ENCODE measurements at places on chromosomes 1 and 21.

- no peak for DNase-seq
Observed at GRCh38 chr1:91546301-91546581, 45.6 kb downstream of the CDC7 start.

GRCh38 chr1:160256396-160257046, 5.8 kb downstream of the DCAF8 start:
- DNase-seq = no peak

DNA sequence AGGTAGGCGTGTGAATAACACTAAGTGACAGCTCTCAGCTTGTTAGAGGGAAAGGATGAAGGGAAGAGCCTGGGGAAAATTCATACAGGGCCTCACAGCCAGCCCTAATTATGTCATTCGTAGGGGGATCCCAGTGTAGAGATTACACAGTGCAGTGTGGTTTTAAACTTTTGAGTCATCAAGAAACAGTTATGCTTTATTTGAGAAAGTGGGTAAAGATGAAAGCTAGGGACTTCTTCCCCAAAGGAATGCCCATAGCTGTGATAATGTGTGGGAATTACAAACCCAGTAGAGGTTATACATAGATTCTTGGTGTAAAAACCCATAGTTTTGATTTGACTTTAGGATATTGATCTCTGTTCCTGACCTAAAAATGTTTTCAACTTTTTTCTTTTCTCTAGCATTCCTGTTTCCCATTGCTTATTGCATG, 1.9 kb downstream of the TTF2 start:
- peak; percentile 51 for DNase-seq

- no peak for DNase-seq
Observed at GRCh38 chr1:17605582-17606344, 66.3 kb downstream of the ARHGEF10L start.

DNA sequence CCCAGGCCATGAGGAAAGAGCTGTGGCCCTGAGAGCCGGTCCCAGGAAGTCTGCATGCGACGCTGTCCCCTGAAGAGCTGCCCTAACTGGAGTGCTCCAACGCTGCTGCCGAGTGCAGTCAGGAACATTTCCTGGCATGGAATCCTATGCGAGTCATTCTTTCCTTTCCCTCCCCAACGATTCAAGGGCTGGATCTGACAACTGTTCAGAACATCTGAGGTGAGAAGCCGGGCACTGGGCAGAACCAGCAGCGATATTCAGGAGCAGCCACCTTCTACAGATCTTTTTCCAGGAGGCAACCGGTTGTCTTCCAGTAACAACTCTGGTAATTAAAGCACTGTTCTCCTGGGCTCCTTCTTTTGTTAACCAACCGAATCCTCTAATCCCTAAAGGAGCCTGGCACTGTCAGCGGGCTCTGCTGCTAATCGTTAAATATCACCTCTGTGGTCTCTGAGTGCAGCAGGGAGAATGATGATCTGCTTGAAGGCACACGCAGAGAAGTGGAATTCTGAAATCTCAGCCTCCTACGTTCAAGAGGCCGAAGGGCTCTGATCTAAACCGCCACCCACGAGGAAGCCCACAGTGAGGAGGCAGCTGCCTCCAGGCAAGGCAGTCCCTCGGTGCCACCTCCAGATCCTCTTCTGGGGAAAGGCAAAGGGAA, 55.8 kb downstream of the SLC45A1 start:
- no peak for DNase-seq

- DNase-seq = no peak
Observed at GRCh38 chr1:40663324-40664166, 1.9 kb downstream of the RIMS3 start.

DNA sequence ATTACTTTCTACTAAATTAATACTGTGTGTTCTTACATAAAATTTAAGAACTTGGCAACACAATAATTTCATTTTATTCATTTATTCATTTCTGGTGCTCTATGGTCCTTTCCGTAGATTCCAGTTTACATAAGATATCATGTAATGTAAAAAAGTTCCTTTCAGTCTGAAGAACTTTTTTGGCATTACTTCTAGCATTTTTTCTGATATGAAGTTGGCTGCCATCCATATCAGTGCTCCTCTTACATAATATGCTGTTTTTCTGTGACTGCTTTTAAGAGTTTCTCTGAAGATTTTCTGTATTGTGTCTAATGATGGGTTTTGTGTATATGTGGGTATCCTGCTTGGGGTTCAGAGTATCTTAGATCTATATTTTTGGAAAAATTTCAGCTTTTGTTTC, 34.8 kb downstream of the LIN9 start:
- DNase-seq = no peak

DNA sequence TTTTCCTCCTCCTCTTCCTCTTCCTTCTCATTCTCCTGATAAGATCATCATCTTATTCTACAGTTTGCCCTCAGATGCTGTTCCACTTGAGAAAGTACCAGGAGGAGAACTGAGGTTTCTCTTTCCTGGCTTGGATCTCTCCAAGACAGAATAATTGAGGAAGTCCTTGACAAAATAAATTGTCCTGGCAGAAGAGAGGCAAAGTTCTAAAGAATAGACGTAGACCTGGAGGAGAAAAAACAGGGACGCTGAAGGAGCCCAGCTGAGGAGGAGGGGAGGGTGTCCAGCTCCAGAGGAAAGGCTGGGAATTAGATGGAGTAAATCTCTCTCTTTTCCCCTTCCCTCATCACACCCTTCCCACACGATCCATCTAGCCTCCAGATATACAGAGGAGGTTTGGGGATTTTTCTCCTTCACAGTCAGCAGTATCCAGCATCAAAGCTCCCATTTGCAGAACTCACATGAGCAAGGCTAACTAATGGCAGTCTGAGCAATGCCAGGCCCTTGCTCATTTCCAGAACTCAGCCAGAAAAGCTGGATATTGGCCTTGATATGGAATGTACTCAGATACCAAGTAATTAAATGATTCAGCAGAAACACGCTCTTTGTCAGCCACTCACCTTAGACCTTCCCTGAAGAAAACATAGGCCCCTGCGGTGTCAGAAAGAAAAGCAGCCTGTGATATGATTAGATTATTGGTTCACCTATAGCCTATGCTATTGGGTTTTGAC, 5.1 kb upstream of the GNG12 start:
- no peak for DNase-seq

DNA sequence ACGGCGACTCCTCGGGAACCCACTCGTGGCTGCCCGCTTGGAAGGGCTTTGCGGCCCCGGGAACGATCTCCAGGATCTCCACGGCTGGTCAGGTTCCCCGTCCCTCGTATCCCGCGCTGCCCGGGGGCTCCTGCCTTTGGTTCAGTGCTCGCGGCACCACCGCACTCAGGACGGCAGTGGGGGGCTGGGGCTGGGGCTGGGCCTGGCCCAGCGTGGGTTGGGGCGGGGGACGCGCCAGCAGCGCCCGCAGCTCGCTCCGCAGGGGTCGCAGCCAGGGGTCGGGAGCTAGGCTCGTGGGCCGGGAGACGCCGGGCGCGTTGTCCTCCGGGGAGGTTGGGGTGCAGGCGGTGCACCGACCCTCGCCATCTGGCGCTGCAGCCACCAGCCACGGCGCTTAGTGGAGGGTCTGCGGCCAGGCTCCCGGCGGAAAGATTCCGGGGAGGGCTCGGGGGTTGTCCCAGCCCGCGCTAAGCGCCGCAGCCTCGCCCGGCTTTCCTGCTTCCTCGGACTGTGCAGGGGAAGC, 8.9 kb downstream of the SIM2 start:
- no peak for DNase-seq

GRCh38 chr1:227911376-227911775, 36.4 kb downstream of the WNT9A start:
- DNase-seq = no peak

DNA sequence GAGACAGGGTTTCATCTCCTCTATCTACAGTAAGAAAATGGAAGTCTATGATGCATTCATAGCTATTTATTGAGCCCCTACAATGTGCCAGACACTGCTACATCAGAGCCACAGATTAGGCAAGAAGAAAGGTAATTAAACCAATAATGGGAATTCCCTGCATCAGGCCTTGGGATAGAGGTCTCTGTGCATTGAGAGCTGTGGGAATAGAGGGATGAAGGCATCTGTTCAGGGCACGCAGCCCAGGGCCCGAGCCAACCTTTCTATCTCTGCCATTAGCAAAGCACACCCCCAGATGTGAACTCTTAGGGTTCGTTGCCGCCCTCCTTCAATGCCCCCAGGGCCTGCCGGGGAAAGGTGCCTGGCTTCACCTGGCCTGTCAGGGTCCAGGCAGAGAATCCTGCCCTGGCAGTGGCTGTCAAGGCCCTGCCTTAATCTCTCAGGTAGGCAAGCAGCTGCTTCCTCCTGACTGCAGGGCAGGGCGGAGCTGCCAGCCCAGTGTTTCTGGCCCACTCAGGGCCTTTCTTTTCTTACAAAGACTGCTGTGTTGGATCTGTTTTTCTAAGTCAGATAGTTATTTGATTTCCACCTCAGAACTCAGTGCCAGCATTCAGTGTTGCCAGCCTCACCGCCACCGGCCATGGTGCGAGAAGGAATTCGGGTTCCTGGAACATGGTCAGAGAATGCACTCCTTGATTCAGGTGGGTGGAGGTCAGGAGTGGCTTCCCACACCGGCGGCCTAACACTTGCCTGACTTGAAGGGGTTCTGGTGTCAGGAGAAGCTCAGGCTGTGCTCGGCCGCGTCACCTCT, 76.1 kb downstream of the PGM1 start:
- no peak for DNase-seq

GRCh38 chr1:35646043-35646442, 4.7 kb upstream of the PSMB2 start:
- DNase-seq = no peak

DNA sequence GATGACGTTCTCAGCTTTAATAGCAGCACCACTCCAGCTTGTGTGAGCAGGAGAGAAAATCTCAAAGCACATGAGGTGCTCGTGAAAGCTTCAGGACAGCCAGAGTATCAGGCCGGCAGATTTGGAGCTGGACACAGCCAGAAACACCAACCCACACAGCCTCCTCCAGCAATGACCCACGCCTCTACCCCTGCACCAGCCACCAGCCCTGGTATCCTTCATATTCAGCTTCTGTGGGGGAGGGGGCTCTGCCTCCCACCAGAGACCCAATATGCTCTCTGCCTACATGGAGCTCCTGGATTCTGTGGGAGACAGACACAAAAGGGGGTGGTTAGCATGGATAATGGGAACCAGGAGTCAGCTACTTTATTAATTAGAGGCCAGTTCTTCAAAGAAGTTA, 133.6 kb upstream of the FMN2 start:
- DNase-seq = no peak

DNA sequence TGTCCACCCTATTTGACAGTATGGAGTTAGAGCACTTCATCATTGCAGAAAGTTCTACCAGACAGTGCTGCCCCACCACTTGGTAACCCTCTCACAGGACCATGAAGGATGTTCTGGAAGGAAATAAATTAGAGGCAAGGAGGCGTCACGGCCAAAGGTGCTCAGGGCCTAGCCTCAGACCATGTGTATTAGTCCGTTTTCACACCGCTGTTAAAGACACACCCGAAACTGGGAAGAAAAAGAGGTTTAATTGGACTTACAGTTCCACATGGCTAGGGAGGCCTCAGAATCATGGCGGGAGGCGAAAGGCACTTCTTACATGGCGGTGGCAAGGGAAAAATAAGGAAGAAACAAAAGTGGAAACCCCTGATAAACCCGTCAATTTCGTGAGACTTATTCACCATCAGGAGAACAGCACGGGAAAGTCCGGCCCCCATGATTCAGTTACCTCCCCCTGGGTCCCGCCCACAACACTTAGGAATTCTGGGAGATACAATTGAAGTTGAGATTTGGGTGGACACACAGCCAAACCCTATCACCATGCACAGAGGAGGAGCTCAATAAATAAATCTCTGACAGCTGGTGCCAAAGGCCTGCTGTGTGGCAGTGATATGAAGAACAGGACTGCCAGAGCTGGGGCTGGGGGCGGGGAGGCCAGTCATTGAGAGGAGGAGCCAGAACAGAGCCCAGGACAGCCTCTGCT, 75.8 kb downstream of the FHAD1 start:
- no peak for DNase-seq

- no peak for DNase-seq
Observed at GRCh38 chr1:212515329-212515760, 82.6 kb downstream of the NENF start.

GRCh38 chr1:156114101-156114918, at the start of gene LMNA:
Gene LMNA (plus strand): TSS chr1:156114711. CDS start chr1:156114919, 208 bp downstream.
- DNase-seq = peak; percentile 94

GRCh38 chr1:160607672-160608032, 28.4 kb upstream of the CD84 start:
- no peak for DNase-seq

DNA sequence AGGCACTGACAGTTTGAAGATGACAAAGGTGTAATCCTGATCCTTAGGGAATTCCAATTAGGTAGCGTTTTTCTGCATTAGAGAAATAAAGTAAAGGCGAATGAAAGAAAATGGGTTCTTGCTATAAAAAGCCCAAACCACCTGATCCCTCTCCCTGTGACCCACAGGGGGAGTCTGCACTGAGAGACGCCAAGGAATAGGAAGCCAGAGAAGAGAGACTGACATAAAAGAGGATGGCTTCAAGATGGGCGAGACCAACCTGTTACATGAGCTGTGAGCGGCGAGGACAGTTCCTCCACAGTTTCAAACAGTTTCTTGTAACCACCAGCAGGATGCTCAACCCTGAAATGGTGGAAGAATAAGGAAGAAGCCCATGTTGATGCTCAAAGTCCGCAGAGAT, 1.4 kb downstream of the RPE65 start:
- no peak for DNase-seq

DNA sequence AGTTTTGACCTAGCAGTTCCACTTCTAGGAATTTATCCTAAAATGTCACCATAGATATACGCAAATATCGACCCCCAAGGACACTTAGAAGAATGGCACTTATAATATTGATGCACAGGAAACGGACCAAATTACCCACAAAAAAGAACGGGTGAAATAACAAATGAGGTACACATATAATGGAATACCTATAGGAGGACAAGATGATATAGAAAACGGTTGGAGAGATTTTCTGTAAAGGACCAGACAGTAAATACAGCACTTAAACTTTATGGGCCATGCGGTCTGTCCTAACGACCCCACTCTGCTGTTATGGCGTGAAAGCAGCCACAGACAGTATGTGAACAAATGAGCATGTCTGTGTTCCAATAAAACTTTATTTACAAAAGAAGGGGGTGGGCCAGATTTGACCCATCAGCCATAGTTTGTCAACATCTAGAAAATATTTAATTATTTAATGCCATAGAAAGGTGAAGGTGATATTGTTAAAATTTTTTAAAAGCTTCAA, 2.4 kb downstream of the TMPRSS3 start:
- DNase-seq = no peak

DNA sequence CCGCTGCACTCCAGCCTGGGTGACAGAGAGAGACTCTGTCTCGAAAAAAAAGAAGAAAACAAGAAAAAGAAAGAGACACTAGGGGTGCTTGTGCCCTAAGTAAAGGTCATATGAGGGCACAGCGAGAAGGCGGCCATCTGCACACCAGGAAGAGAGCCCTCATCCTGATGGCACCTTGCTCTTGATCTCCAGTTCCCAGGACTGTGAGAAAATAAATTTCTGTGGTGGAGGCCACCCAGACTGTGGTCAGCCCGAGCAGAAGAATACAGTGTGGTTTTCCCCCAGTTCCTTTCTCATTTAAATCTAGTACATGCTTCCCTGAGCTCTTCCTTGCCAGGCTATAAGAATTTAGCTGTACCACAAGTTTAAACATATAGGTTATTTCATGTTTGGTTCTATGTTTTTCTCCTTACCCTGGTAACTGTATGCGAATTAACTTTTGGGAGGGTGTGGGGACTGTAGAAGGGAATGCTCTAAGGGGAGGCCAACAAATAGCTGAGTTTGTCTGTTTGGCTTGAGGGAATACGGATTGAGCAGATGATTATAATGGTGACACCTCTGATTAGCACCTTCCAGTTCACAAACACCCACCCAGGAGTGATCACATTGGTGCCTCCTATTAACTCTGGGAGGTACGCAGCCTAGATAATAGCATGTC, 119.6 kb upstream of the ERRFI1 start:
- DNase-seq = no peak
